ENCODE measurements at places on chromosomes 7 and 10.

- no peak for DNase-seq
Measured at GRCh38 chr10:103696094-103696410, 159.3 kb downstream of the SH3PXD2A start.

DNA sequence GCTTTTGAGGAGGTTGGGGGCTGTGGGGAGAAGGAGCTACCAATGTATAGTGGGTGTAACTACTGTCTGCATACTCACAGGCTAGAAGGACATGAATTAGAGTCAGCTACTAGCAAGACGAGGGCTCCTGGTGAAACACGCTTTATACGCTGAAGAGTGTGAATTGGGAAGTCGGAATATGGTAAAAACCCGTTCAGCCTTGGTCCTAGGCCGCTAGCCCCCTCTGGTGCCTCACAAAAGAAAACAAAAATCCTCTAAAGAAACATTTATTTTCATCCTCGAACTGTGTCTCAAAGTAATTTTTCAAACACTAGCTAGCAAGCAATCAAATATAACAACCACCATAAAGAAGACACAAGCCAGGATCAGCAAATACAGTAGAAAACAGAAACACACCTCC lies 338.1 kb upstream of the SEMA3C start:
- DNase-seq: no peak

GRCh38 chr10:122050811-122051210 lies 61.8 kb downstream of the TACC2 start:
- DNase-seq: no peak

- no peak for DNase-seq
Measured at GRCh38 chr10:132493246-132493755, 44.3 kb upstream of the INPP5A start.

GRCh38 chr10:123092635-123093414 lies 42.9 kb upstream of the HMX3 start:
- no peak for DNase-seq

DNA sequence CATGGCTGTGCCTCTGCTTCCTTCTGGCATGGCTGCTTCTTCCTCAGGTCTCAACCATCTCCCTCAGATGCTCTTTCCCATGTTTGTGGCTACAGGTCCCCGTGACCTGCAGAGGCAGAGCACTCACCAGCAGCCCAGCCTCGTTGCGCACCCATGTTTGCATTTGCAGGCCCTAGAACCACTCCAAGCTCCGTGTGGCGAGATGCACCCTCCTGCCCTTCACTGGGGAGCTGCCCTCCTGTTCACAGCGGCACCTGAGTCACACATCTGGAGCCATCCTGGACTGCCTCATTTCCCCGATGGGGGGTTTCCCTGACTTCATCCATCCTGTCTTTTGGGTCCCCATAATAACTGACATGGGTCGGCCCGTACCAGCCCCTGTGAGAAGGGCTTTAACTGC lies 35.9 kb downstream of the EGFR start:
- no peak for DNase-seq
